GM13977 (cell line): ENCODE measurements at places on chromosomes 3 and 15.

DNA sequence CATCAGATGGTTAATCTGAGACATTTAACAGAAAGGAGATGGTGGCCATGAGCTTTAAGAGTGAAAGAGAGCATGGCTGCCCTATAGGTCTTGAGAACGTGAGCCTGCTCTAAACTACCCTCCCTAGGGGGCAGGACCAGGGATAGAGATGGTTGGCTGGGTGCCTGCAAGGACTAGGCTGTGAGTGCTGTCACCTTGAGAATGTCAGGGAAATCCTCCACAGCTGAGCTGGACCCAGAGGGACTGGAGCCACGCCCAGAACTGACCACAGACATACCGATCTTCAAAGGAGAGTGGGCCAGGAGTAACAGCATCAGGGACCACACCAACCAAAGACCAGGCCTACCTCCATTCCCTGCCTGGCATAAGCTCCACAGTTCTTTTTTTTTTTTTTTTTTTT, 53.6 kb upstream of the UBE2E1 start:
- no peak for DNase-seq

DNA sequence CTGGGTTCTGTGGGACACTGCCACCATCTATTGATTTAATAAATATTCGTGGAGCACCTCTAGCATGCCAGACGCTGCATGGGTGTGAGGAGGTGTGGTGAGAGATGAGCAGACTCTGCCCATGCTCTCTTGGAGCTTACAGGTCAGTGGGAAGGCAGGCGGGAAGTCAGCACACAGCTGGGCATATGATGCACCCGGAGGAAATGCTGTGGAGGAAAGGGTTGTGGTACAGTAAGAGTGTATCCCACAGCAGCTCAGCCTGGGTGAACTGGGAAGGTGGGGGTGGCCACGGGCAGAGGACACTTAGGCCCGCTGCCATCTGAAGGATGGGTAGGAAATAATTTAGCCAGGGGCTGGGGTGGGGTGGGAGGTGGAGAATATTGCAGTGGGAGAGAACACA, 392.1 kb downstream of the CACNA2D3 start:
- no peak for DNase-seq

- DNase-seq = no peak
Measured at GRCh38 chr3:81492040-81492439, 269.4 kb downstream of the GBE1 start.

GRCh38 chr15:99096894-99097426, 7.9 kb upstream of the SYNM start:
- DNase-seq = no peak

DNA sequence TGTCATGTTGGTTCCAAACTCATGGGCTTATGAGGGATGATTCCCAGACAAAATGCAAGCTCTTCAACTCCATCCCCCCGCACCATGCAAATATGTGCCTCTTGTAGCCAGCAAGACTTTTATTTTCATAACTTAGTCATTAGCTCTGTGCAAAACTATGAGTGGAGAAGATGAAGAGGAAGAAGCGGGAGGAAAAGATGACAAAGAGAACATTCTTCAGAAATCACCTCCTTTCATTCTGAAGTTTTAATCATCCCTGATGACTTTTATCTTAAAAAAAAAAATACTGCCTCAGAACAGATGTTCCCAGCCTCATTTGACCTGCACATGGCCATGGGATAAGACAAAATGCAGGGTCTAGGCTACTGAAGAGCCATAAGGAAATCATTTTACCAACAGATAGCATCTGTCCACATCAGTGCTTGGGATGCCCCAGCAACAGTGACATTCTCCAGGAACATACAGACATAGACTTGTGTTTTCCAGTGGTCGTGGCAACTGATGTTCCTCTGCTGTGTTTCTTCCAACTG, 145.5 kb downstream of the WNT5A start:
- DNase-seq = no peak

- DNase-seq = no peak
Measured at GRCh38 chr3:37096288-37096687, 78.1 kb downstream of the LRRFIP2 start.

GRCh38 chr3:52463416-52463815, 8.0 kb downstream of the NISCH start:
- no peak for DNase-seq

DNA sequence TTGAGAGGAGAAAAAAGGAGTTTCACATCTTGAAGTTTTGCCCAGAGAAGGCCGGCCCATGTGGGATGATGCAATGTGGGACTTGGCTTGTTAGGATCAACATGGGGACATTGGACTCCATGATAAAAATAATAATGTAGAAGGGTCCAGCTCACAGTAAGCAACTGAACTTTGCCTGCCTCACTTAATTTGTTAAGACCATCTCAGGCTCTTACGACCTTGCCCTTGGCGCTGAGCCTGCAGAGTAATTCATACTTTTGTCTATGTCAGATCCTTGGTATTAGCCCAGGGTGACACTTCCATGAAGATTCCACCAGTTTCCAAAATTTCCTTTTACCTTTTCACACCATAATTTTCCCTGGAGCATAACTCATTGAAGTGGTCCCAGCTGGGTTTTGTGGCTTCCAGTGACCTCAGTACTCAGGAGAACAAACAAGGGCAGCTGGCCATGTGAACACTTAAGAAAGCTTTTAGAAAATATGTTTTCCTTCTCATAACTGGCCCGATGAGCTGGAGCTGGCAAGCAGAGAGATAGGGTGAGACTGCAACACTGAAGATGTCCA, 315.4 kb upstream of the RASGRP1 start:
- DNase-seq = no peak

- DNase-seq = no peak
Measured at GRCh38 chr3:166462891-166463470, 625.8 kb upstream of the BCHE start.

- DNase-seq = no peak
Measured at GRCh38 chr15:78369161-78369560, 29.0 kb downstream of the CRABP1 start.

- DNase-seq = no peak
Measured at GRCh38 chr15:33031324-33031821, 163.1 kb downstream of the FMN1 start.

GRCh38 chr3:195755791-195756676, 35.3 kb downstream of the MUC20 start:
- DNase-seq = no peak

DNA sequence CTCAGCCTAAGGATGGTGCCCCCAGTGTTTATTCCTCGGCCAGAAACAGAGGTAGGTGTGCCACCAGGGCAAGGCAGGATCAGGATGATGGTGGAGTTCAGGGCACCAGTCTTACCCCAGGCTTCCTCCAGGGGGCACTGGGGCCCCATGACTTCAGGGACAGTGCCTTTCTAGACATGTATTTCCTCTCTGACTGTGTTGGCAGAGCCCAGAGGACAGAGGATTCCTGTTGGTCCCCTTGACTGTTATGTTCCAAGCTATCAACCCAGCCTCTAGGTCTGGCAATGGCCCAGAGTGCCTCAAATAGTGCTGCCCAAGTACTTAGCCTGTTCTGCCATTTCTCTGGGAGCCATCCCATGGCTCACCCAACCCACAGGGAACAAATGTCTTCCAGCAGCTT, 2.8 kb downstream of the HEMK1 start:
- DNase-seq = peak; percentile 83

- DNase-seq = no peak
Measured at GRCh38 chr3:77780278-77780996, 740.5 kb downstream of the ROBO2 start.

GRCh38 chr3:194682694-194683310, 2.9 kb upstream of the FAM43A start:
- DNase-seq = peak; percentile 85

GRCh38 chr3:56207922-56208321, 260.3 kb downstream of the ERC2 start:
- no peak for DNase-seq

GRCh38 chr3:174812172-174812862, 46.8 kb upstream of the NAALADL2 start:
- DNase-seq = no peak

- DNase-seq = no peak
Measured at GRCh38 chr3:23824699-23825444, 19.1 kb downstream of the UBE2E1 start.
